Hippocampal formation (tissue), 2 donors: ENCODE measurements at places on chromosomes 1 and 21.

DNA sequence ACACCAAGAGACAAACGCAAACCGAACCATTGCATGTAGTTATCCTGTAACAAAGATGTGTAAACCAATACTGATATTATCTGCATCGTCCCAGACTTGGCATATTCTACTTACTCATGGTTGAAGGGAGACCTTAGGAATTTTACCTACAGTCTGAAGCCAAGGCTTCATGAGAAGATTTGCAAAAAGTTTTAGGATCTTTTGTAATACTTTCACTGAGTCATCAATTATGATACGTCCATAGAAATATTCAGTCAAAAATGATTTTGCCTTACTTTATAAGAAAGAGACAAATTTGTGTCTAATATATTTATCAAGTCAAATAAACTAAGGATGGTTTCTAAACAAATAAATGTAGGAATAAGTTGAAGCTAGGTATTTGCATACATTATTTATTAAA is 1176.1 kb upstream of the ADGRL2 start:
- DNase-seq: no peak

DNA sequence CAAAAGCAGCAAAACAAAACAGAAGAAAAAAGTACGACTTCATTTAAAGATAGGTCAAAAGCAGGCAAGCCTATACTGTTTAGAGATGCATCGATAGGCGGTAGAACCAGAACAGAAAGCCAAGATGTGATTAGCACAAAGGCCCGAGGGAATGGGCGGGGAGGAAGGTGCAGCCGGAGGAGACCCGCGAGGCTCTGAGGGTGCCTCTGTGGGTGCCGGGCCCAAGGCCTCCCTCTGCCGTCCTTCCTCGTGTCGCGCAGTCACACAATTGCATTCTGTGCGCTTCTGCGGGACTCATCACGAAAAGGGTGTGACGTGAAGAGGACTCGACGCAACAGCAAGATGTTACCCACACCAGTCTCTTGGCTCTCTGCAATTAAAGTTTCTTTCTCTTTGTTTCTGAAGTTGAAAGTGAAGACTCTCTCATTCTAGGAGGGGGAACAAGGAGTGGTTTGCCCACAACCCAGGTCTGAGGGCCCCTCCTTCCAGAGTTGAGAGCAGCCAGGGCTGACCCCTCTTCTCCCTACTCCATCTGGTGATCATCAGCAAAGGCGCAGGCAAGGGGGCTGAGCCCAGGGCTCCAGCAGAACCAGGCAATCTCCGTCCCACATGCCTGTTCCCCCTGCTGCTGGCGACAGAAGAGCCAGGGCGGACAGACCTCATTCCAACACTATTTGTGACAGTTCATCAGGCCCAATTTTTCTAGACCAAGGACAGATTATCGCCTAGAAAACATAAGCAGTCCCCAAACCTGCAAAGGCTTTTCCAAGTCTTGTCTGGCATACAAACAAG is 41.0 kb downstream of the NPHP4 start:
- no peak for DNase-seq

GRCh38 chr1:28180306-28181305 is 4.1 kb upstream of the PTAFR start:
- DNase-seq: no peak

DNA sequence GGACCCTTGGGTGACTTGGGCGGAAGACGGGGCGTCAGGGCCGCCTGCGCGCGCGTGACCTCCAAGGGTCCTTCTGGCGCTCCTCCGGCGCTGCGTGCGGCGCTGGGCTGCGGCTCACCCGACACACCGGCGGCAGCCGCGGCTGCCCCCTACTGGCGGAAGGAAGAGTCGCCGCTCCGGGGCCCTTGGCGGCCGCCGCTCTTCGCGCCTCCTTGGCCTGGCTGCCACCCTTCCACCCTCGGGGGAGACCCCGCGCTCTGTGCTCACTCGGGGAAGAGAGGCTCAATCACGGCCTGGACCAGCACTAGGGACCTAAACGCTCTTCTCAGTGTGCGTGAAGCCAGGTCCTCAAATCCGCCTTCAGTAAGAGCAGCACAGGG is 89.7 kb downstream of the DMRTA2 start:
- no peak for DNase-seq

- peak; percentile 11 for DNase-seq
Measured at GRCh38 chr1:115642168-115643072, 650 bp downstream of the VANGL1 start.

DNA sequence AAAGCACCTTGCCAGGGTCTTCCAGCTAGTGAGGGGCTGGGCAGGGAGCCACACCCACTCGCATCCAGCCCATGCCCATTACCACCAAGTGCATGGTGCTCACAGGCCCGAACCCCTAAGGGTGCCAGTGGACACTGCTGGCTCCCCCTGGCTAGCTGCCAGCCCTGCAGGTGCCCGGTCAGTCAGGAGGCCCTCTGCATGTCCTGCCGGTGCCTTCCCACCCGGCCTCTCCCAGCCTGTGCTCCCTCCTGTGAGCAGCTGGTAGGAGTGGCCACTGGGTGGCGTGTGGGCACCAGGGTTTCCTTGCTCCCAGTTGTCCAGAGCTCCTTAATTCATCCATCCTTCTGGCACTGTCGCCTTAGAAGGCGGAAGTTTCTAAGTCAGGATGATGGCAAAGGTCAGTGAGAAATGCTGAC is 33.4 kb downstream of the QSOX1 start:
- DNase-seq: peak; percentile 30

- DNase-seq: no peak
Measured at GRCh38 chr1:111965781-111966443, 23.6 kb downstream of the KCND3 start.

DNA sequence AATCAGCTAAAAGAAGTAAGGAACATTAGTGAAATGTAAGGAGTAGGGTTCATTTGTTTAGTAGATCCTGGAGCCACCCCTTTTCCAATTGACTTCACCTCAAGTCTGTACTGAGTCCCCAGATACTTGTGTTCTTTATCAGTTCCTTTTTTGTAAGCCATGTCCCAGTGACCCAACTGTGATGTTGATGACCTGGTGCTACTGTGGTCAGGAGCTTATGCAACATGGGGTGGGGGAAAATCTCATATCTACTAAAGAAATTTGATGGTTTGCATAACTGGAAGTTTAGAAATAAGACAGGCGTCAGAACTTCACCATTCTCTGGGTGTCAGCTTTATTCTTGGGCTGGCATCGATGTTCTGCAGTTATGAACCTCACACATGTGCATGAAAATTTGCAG is 120.5 kb downstream of the LRRC7 start:
- no peak for DNase-seq

- no peak for DNase-seq
Measured at GRCh38 chr1:58539553-58539952, 7.0 kb downstream of the OMA1 start.

GRCh38 chr1:200699871-200700270 is 30.2 kb upstream of the DDX59 start:
- no peak for DNase-seq

DNA sequence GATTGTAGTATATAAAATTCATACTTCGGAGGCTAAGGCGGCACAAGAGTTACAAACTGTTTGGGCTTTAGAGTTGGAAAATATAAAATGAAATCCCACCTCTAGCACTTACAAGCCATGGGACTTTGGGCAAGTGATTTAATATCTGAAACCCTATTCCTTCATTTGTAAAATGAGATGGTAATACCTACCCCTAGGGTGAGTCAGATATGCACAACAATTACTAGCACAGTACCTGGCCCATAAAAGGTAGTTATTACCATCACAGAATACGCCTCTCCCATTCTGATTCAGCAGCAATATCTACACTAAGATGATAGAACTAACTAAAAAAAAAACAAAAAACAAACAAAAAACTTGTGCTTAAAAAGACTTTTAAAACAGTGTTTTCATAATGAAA is 3.5 kb downstream of the KLHL12 start:
- DNase-seq: no peak

- no peak for DNase-seq
Measured at GRCh38 chr1:112322983-112323678, 72.9 kb upstream of the CTTNBP2NL start.

GRCh38 chr1:214014730-214015129 is 27.0 kb downstream of the PROX1 start:
- no peak for DNase-seq

DNA sequence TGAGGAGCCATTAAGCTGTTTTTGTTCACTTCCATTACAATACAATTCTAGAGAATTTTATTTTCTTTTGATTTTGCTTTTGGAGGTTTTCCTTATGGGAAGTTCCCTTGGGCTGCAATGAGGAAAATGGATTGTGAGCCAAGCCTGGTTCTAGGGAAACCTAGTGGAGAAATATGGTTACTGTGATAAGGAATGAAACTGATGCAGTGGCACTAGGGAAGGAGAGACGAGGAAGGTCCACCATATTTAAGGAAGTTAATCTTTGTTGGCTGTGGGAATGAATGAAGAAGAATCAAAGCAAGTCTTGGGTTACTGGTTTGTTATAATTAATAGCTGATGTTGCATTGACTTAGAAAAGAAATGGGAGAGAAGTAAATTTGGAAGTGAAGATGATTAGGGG is 28.4 kb downstream of the CHML start:
- no peak for DNase-seq

GRCh38 chr1:53586765-53587164 is 127.6 kb downstream of the DMRTB1 start:
- DNase-seq: no peak

DNA sequence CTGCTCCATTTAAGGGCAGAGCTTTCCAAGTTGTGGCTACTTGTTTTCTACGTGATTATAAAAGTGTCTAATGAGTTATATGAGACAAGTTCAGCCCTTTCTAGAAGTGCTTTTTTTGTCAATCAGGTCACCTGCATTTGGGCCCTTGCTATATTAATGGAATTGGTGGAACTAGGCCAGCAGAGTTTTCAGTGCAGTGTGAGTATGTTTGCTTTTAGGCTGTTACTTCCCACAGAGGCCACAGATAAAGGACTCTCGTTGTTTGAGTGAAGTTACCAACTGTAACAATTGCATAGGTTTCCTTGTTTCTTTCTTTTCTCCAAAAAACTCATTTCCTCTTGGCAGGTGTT is 10.9 kb downstream of the SMAP2 start:
- DNase-seq: no peak

DNA sequence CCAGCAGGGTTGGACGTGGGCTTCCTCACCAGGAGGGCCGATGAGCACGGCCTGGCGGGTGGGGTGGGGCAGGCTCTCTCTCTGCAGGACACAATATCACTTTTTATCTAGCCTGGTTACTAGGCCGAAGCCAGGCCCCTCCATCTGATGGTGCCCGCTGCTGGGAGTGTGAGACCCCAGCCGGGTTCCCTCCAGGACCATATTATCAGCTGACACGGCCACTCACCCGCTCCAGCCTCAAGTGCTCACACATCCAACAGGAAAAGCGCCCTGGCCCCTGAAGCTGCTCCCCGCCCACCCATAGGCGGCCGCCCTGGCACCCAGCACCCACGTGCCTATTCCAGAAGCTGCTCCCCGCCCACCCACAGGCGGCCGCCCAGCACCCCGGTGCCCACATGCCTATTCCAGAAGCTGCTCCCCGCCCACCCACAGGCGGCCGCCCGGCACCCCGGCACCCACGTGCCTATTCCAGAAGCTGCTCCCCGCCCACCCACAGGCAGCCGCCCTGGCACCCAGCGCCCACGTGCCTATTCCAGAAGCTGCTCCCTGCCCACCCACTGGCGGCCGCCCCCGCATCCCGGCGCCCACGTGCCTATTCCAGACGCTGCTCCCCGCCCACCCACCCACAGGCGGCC is 5.0 kb downstream of the SLC19A1 start:
- DNase-seq: no peak

DNA sequence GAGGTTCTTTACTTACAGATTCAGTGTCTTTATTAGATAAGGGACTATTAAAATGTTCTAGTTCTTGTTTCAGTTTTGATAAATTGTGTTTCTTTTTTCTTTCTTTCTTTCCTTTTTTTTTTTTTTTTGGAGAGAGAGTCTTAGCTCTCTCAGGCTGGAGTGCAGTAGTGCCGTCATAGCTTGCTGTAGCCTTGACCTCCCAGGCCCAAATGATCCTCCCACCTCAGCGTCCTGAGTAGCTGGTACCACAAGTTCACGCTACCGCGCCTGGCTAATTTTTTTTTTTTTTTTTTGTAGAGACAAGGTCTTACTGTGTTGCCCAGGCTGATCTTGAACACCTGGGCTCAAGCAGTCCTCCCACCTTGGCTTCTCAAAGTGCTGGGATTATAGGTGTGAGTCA is 76.6 kb downstream of the TMEM200B start:
- no peak for DNase-seq

- DNase-seq: no peak
Measured at GRCh38 chr1:214155987-214156625, 124.9 kb upstream of the SMYD2 start.

DNA sequence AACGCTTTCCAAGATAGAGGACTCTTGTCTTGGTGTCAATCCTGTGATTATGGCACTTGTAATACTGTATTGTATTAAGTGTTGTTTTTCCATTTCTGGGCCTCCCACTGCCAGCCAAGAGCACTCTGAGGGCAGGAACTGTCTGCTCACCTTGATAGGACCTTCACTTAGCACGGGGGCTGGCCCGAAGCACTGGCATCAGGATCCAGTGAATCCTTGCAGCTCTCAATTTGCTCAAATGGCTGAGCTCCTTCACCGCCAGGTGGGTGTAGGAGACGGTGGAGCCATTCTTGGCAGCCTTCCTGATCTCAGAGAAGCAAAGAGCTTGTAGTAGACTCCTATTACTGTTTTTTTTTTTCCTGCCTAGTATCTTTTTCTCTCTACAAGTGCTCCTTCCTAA is 17.7 kb downstream of the MECR start:
- no peak for DNase-seq

DNA sequence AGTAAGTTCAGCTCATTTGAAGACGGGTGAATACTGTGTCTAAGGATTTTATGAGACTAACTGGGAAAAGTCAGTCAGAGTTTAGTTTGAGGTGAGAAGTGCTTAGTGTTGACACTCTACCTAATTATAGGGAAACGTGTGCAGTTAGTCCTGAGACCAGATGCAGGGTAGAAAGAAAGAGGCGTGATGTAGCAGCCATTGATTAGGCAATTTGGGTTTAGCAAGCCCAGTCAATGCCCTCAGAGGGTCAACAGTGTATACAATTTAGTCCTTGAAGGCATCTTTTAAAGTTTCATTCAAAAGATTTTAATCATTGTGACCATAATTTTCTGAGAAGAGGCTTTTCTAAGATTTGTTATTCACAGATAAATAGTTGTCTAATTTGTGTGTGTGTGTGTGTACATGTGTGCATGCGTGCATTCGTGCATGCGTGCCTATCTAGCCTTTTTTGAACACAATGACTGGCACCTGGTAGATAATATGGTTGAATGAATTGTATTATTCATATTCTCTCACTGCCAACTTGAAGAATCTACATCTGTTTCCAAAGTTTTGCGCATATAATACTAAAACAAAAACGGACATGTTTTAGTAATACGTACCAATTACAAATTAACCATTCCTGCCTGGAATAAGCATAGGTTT is 332.9 kb downstream of the SRGAP2C start:
- no peak for DNase-seq

DNA sequence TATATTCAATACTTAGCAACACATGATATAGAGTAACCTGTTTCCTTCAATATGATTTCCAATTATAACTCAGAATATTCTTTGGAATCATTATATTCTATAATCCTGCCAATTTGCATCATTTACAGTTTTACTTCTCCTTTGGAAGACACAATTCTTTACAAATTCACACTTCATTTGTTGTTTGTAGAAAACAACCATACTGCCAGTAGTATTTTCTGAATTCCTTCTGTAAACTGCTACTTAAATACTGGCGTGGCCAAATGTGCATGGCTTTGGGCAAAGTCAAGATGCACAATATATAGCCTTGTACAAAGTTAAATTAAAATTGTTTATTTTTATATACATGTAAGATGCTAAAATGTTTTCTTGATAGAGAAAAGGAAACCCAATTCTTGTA is 687.1 kb upstream of the NEGR1 start:
- no peak for DNase-seq

GRCh38 chr1:10745383-10745782 is 51.1 kb downstream of the CASZ1 start:
- DNase-seq: no peak

GRCh38 chr1:49085079-49085478 is 308.4 kb upstream of the BEND5 start:
- no peak for DNase-seq
